ENCODE measurements at places on chromosomes 7 and 10.

DNA sequence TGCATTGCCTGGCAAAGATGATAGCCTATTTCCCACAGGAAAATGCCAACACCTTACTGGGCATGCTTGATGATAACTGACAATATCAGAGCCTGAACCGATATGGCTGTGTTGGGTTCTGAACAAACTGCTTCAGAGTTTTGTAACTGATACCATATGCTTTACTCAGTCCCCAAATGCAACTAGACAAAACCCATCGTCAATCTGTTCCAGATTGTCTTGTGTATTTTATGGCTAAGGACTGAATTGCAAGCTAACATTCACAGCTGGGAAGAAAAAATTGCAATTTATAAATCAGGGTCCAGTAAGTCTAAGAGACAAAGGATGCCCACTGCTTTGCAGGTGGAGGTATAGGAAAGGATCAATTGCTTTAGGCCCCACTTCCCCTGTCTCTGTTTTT lies 116.8 kb upstream of the WNT16 start:
- no peak for DNase-seq

DNA sequence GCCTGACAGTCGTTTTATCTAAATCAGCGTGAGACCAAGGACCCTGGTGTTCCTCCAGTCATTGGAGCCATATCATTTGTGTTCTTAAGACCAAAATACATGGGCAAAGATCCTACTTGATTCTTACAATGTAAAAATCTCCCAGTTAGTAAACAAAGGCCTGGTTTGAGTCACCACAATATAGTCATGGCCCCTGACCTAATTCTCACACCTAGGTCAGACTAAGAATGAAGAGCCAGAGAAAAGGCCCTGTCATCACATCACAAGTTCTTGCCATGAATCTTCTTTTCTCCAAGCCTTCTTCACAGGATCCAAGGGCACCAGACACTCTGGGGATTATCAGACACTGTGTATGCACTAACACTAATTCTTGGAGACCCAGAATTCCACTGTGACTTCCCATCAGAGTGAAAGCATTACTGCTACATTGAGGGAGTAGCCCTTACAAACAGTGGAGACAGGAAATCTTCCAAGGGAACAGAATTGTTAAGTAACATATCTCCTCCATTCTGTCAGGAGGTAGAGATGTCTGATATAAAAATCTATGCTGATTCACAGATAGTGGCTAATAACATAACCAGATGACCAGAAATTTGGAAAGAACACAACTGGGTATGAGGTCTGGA lies 7.6 kb upstream of the ERVW-1 start:
- DNase-seq: no peak

DNA sequence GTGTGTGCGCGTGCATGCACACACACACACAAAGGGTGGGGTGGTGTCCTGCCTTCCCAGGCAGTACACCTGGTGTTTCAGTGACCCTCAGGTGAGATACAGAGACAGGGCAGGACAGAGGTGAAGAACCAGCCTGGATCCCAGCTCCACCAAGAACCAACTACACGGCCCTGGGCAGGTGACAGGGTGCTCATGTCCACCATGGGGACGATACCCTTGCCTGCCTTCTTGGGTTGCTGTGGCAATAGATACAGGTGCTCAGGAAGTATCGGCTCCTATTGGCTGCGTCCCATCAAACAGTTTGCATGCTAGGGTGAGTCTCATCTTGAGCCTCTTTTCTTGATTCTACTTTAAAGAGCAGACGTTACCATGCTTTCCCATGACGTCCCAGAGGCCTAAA lies 33.7 kb upstream of the CXCL12 start:
- no peak for DNase-seq

DNA sequence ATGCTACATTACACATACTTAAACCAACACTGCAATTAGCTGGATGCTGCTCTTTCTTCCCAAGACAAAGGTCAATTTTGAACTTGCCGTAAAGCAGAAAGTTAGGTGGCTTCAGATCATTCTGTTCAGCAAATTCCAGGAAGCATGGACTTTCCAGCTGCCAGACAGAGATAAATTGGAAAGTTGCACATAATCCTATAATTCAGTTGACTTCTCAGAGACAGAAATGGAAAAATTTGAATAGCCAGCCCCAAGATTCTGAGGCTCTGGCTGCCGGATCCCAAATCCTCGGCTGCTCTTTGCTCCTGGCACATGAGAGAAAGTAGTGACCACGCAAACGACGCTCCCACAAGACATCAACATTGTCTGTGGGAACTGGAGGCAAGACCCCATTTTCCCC lies 105.0 kb upstream of the VIPR2 start:
- DNase-seq: no peak

DNA sequence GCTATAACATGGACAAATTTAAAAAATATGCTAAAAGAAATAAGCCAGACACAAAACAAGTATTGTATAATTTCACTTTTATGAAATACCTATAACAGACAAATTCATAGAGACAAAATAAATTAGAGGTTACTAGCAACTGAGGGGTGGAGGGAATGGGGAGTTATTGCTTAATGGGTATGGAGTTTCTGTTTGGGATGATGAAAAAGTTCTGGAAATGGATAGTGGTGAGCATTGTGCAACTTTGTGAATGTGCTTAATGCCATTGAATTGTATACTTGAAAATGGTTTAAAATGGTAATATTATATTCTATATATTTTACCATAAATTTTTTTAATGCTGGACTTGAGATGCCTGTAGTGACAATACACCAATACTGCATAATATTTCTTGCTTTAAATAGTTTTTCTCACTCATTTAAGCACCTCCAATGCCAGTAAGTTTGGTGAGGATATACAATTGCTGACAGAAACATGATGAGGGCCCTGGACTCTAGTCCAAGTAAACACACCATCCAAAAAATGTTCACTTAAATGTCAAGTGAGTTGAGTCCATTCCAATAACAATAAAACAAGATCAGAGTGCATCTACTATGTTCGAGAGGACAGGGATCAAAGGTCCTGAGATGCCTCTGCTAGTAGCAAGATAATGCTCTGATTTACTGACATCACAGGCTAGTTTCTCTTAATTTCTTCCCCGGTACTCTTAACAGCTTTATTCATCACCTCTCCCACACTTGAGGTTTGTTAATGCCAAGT lies 71.9 kb downstream of the NT5C2 start:
- DNase-seq: no peak
